Cardiac septum (tissue), 1 donor: ENCODE measurements at places on chromosomes 2 and 18.

GRCh38 chr2:75224636-75225094 lies 25.3 kb upstream of the TACR1 start:
- no peak for DNase-seq

- no peak for DNase-seq
These were observed 125.9 kb downstream of the ESCO1 start for GRCh38 chr18:21474621-21475020.

DNA sequence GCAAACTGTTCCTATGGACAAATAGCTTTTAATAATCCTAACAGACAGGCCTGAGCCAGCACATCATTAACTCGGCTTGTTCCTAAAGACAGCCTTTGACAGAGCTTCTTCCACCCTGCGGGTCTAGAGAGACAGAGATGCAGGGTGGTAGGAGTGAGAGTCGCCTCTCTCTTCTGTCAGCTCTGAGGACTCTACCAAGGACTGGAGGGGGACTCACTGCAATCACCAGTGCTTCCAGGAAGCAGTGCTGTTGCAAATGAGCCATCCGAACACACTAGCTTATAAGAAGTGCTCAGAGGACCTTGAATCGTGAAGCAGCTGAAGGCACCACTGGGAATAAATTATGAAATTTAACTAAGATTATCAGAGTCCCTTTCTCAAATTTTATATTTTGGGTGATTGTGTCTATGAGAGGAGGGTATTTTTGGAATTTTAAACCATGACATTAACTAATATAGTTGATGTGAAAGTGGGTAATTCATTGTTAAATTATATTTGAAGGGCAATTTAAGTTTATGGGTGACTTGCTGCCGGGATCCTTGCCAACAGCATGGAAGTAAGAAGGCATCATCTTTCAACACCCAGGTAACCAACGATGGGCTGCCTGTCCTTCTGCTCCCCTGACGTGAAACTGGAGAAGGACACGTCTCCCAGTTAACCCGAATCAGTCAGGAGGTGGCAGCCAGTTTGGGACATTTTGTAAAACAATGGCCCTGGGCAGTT lies 43.6 kb upstream of the PXDN start:
- peak; percentile 19 for DNase-seq

DNA sequence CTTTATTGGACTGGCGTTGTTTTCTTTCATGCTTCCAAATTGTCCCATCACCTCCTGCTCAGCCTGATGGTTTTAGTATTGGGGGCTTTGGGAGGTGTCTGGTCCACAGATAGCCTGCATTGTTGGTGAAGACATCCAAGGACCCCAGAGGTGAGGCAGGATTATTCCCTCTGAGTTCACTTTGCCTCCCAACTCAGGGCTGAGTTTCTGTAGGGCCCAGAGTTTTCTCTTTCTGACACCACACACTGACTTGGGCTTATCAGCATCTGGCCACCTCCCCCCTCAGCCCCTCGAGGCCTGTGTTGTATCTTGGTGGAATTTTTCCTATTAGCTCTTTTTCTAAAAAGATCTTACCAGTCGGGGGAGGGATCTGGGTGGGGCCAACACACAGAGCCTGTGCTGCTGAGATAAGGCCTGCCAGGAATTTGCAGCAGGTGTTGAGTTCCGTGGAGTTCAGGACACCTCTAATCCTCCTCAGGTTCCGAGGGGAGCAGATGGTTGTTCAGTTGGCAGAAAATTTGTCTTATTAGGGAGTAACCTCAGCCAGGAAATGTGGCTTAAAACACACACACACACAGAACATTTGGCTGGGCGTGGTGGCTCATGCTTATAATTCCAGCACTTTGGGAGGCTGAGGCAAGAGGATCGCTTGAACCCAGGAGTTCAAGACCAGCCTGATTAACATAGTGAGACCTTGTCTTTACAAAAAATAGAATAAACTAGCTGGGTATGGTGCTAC lies 7.3 kb downstream of the EMILIN2 start:
- no peak for DNase-seq

DNA sequence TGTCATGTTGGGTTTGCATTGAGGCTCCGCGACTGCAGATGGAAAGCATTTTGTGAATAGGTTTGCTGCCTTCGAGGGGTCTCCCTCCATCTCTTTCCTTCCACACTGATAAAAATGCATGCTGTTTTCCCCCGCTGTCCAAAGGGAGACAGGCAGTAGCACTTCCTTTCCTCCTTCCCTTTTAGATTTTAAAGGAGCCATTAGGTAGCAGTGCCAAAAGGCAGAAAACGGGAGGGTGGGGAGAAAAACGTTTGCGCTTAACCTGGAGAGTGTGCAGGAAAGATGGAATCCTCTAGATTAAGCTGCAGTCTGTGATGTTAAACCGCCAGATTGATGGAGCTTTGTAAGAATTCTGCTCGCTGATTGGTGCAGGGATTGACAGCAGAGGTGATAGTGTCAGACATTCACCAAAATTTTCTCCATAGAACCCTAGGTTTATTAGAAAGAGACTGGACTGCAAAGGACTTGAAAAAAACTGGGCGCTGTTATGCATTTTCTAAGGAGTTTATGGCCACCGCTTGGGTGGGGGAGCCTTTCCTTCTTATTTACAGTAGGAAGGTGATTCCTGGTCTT lies 688 bp downstream of the MAPRE2 start:
- no peak for DNase-seq

DNA sequence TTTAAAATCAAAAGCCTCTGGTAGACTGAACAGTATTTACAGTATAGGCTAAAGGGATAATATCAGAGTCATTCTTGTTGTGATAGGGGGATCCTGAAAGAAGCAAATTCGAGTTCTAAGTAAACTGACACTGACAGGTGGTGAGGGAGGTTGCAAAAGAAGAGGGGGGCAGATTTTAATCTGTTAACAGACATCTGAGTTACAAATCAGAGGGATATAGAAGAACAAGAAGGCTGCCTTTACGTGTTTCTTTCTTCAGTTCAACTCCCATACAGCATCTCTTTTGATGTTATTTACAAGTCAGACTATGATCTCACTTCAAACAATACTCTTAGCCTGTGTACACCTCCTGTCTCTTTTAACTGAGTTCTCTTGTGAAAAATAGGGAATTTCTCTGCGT lies 16.3 kb upstream of the ITGA4 start:
- DNase-seq = no peak

DNA sequence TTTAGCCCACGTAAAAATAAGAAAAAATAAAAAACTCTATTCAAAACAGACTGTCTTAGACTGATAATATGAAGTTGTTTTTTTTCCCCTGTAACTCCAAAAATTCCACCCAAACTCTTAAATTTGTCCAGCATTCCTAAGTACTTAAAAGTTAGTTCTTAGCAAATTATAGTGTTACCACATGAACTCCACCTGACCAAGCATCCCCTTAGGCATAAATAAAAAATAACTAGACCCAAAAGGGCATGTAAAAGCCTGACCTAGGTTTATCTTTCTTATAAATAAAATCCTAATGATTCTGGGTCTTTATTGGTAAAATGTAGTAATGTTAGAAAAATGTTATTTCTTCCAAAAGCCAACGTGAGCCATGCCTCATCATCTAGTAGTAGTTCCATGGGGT lies 54.3 kb downstream of the TTC21B start:
- DNase-seq = no peak

- no peak for DNase-seq
These were observed 33.8 kb downstream of the GREB1 start for GRCh38 chr2:11567631-11568031.

- no peak for DNase-seq
These were observed 52.6 kb downstream of the GNAL start for GRCh38 chr18:11741505-11742145.

DNA sequence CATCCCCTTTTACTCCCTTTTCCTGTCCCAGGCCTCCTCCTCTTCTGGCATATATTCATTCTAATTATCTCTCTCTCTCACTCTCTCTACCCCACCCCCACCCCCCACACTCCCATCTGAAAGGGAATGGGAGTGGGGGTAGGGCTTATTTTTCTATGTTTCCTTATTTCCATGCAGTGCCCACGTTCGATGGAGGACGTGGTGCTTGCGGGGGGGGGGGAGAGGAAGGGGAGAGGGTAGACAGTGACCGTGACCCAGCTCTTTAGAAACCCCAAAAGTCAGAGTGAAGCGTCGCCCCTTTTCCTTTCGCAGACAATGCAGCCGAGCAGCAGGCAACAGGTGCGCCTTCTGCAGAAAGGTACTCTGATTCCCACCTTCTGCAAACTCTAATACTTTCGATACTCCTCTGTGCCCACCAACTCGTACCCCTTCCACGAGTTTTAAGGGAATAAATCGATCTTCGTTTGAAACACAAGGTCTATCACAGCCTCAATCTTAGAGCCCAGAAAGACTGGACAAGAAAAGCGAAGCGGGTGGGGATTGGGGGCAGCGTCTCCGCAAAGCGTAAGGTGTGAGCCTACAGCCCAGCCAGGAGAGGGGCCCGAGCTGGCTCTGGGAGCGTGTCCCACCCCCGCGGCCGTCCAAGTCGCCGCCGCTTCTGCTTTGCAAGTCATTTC lies 891 bp upstream of the NR4A2 start:
- DNase-seq = no peak

DNA sequence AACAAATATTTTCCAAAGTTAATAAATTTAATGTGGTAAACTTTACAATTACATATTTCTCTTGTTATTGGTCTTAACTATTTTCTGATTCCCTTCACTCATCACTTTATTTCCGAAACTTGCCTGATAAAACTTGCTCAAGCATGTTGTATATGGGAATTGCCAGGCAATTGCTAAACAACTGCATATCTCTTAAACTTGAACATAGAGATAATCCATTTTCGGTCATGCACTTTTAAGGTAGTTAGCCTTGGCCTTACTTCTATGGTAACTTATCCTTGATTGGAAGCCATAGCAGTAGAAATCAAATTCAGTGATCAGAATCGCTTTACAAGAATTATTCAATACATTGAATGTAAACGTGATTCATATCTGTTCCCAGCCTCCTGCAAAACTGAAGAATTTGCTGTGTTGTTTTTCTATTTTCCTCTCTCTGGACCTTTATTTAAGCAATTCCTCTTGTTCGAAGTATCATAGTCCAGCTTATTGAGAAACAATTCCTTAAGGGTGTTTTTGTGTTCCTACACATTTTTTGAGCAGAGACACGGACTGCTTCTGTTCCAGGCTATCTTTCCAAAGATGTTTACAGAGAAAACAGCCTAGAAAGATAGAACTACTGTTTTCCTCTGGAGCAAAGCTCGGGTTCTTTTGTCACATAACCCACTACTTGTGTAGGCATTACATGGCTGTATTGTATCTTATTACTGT lies 674.3 kb downstream of the IRS1 start:
- no peak for DNase-seq

DNA sequence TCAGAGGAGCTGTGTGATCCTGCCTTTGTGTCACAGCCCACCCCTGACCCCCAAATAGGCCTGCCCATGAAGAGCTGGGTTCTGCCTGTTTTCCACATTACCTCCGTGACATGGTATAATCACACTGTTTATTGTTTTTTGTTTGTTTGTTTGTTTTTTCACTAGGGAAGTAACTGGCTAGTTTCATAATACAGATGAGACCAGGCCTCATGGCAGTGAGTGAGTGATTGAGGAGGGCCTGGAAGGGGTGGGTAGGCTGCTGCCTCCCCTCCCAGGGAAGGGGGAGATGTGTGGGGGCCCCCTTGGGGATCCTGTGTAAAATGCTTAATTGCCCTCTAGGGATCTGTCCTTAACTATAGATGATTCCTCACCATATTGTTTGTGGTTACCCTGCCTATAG lies 190.5 kb downstream of the LDLRAD4 start:
- DNase-seq = no peak

DNA sequence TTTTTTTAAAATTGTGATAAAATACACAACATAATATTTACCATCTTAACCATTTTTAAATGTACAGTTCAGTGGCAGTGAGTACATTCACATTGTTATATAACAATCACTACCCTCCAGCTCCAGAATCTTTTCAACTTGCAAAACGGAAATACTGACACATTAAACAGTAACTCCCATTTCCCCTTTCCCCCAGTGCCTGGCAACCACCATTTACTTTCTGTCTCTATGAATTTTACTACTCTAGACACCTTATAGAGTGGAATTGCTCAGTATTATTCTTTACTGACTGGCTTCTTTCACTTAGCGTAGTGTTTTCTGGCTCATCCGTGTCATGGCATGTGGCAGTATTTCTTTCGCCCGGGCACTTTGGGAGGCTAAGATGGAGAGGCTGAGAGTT lies 32.6 kb downstream of the FASTKD2 start:
- DNase-seq = no peak

GRCh38 chr2:187168720-187169713 lies 279.0 kb downstream of the CALCRL start:
- DNase-seq = no peak

DNA sequence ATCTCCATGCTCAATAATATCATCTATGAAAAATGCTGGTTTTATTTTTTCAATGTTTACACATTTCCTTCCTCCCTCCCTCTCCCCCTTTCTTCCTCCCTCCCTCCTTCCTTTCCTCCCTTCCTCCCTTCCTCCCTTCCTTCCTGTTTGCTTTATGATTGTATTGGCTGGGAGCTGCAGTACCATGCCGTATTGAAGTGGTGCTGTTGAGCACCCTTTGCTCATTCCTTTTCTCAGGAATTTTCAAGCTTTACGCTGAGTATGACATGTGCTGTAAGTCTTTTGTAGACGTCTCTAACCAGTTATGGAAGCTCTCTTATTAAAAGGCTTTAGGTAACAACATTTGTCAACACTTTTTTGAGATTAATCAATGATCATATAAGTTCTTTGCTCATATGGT lies 100.4 kb downstream of the SNTG2 start:
- no peak for DNase-seq

DNA sequence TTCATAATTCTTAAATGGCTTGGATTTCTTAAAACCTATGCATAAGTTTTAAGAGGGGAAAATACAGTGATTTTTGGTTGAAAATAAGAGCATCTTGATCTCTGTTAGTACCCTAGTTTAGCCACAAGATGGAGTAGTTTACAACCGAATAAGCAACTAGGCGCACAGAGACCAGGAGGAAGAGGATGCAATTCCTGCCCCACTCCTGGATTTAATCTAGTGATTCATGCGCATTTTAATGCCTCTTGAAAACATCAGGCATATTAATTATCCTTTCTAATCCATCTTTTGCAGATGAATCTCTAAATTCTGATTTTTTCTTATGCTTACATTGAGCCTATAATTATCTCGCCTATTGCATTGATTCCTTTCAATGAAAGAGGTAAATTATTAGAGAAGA lies 76.7 kb downstream of the MRPS9 start:
- DNase-seq = no peak

DNA sequence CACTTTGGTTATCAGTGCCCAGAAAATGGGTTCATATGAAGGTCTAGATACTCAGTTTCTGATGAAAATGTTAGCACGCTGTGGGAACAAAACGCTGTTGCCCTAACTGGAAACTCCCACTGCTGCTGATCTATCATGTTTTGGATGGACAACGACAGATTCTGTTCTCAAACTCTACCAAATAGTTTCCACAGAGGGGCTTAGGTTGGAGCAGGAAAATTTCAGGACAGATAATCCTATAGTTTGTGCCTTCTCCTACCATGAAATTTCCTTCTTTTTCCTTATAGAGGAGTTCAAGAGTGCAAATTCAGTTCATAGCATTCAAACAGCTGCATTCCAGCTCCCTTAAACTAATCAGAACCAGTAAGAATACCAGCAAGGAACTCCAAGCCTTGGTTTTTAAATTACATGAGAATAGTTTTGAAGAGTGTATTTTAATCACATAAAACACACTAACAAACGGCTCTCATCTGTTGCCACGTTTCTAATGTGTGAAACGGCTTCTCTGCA lies 58.7 kb upstream of the RALBP1 start:
- DNase-seq = no peak
